ENCODE measurements at places on chromosomes 11 and 22.
A peak's percentile ranks its signal among the peaks of the same experiment; 100 is the strongest.

DNA sequence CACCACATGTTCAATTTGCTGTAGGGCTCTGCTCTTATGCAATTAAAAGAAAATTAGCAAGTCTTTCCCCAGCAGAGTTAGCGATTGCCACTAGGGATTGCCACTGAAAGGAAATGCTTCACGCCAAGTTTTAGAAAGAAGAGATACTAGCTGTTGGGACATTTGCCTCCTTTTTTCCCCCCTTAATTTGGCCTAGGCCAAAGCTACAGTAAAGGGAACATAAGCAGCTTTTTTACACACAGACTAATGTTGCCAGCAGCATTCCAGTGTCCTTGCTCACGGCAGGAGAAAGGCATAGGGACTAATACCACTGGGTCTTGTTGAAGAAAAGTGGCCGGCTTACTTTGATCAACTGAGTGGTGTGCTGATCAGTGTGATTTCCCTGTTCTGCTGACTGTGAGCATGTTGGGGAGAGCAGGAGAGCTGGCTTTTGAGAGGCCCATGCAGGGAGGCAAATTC lies 71.2 kb downstream of the PHF21A start:
- peak; percentile 87 for DNase-seq

- DNase-seq: no peak
Measured at GRCh38 chr11:23519194-23519593, 658.9 kb upstream of the CCDC179 start.

DNA sequence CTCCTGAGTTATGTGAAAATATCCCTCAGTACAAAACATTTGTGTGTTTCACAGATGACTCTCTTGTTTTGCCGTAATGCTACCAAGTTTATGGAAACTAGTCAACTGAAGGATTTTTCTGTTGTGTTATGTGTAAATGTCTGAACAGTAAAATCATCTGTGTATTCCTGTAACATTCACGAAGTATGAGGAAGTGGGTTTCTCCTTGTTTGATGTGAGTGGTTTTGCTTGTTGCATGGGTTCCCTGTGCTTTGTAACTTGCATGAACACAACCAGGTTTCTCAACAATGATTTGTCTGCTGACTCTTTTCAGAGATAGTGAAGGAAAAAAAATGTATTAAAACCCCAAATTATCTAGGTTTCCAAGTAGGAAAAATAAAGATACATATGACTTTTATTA lies 138.1 kb downstream of the PGR start:
- DNase-seq: peak; percentile 35

GRCh38 chr22:47044722-47045535 lies 282.5 kb downstream of the TBC1D22A start:
- no peak for DNase-seq

DNA sequence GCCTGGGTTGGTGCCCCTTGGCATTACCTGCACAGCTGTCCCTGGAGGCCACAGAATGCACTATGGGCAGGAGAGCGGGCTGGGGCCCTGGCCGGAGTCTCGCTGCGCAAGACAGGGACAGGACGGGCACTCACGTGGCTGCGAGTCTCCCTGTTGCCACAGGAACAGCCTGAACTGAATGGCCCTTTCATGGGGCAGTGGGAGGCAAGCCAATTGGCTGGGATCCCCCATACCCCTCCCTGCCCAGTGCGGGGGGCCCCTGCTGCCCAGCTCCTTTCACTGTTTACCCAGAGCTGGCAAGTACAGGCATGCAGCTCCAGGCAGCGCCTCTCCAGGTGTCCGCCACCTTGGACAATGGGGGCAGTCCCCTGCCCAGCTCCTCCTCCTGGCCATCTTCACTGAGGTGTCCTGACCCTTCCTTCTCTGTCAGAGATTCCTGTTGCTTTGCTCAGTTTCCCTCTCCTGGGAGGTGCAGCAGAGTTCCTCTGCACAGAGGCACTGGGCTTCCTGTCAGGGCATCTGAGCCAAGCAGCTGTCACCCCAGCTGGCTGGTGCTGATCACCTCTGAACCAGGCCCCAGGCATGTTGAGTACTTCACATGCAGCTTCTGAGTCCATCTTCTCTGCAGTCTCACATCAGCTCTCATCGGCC lies 5.2 kb downstream of the USP2 start:
- DNase-seq: no peak

- no peak for DNase-seq
Measured at GRCh38 chr11:120904116-120904515, 119.8 kb upstream of the TBCEL start.

GRCh38 chr22:43013355-43014315 lies 1.3 kb downstream of the PACSIN2 start:
- no peak for DNase-seq

Measured in iris pigment epithelial cell (primary cell).